Neural crest cell (in vitro differentiated cells): ENCODE measurements at places on chromosomes 5 and 9. TPM values are rescaled to one million over a fixed set of nuclear protein-coding genes. Genes with fewer than 3 reads are reported as not detected.

DNA sequence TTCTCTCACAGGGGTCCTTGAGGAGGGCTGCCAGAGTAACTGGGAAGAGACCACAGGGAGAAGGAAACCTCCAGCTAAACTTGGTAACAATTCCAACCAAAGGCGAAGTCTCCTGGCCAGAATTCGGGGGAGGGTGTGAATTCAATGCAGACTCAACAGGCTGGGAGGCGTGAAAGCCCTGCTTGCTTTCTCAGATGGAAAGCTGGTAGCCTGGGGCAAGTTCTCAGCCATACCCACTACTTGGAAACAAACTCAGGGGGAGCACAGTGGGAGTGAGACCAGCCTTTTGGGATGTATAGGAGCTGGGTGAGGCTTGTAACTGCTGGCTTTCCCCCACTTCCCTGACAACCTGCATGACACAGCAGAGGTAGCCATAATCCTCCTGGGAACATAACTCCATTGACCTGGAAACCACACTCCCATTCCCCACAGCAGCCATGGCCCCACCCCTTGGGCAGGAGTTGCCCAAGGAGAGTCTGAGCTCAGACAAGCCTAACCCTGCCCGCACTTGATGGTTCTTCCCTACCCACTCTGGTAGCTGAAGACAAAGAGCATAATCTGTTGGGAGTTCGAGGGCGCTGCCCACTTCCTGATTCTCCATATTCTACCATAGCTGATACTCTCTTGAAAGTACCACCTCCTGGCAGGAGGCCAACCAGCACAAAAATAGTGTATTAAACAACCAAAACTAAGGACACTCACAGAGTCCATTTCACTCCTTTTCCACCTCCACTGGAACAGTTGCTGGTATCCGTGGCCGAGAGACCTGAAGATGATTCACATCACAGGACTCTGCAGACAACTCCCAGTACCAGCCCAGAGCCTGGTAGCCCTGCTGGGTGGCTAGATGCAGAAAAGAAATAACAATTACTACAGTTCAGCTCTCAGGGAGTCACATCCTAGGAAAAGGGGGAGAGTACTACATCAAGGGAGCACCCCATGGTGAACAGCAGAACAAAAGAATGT, 123.8 kb downstream of the FAM170A start:
- no peak for DNase-seq

DNA sequence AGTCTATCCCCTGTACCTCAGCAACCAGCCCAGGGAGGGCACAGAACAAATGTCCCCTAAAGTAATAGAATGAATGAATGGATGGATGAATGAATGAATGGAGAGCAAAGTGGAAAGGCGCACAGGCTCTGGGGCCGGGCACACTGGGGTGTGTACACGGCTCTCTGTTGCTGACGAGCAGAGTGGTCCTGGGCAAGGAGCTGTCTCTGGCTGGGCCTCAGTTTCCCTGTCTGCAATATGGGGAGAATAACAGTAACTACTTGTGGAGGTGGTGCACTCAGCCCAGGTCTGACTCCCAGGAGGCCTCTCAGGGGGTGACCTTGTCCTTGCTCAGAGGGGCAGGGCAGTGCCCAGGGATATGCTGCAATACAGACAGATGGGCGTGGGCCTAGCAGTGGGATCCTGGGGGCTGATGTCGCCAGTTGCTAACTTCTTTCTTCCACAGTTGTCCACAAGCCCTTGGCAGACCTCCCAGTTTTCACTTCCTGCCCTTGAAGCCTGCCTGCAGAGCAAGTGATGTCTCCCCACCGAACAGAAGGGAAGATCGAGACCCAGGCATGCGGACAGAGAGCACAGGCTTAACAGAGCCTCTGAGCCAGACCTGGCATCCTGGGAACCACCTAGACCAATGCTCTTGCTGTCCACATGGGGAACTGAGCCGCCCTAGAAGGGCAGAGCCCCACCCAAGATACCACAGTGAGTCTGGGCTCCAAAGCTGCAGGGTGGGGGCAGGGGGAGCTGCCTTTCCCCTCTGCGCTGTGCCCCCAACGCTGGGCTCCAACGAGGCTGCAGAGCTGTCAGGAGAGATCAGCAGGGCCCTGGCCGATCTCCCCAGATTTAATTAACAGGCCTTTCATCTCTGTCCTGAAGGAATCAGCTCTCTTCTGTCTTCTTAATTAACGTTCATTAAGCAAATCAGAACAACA, 13.6 kb upstream of the LAMC3 start:
- DNase-seq, result no peak

DNA sequence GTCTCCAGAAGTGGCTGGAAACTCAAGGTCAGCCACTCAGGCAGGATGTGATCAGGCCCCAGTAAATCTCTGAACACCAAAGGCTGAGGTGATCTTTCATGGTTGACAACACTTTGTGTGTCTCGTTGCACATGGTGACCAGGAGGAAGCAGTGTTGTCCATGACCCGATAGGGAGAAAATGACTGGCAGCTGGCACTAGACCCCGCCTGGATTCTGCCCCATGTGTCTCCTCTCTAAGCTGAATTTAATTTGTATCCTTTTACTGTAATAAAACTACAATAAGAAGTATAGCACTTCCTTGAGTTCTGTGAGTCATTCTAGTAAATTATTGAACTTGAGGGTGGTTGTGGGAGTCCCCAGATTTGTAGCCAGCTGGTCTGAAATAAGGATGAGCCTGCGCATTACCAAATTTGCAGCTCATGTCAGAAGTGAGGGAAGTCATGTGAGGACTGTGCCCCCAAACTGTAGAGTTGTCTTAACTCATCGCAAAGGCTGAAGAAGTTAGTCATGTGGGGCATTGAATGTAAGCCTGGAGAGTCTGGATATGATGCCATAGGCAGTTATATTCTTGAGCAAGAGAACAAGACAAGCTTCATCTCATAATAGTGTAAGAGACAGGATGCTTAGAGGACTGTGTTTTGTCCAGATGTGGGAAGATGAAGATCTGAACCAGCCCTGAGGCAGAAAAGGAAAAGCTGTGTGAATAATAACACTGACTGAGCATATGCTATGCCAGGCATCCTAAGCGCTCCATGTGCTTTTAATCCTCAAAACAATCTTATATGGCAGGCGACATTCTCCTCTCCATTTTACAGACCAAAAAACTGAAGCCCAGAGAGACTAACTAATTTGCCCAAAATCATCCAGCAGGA, 55.9 kb downstream of the TMEM215 start:
- DNase-seq, result no peak

- DNase-seq, result no peak
Measured at GRCh38 chr5:347712-348284, 26.3 kb downstream of the AHRR start.

DNA sequence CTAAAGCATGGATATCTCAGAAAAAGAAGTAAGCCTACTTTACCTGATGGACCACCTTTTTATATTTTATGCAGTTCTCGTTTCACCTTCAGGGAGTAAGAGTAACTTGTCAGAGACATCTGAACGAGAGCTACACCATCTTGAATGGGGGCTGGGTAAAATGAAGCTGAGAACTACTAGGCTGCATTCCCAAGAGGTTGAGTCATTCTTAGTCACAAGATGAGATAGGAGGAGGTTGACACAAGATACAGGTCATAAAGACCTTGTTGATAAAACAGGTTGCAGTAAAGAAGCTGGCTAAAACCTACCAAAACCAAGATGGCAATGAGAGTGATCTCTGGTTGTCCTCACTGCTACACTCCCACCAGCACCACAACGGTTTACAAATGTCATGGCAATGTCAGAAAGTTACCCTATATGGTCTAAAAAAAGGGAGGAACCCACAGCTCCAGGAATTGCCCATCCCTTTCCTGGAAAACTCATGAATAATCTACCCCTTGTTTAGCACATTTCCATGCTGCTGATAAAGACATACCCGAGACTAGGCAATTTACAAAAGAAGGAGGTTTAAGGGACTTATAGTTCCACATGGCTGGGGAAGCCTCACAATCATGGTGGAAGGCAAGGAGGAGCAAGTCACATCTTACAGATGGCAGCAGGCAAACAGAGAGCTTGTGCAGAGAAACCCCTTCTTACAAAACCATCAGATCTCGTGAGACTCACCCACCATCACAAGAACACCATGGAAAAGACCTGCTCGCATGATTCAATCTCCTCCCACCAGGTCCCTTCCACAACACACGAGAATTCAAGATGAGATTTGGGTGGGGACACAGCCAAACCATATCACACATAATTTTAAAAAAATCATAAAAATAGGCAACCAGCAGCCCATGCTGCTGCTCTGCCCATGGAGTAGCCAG, 62.5 kb downstream of the GIN1 start:
- DNase-seq, result no peak

JAKMIP2 gene
- 35.6 and 36.8 TPM in 2 replicates for total RNA-seq

KIF12 gene
- not detected in 2 replicates for total RNA-seq

GRIN1 gene
- 0.14 and 0.44 TPM in 2 replicates for total RNA-seq
